ENCODE measurements at places on chromosomes 6 and 20.
A peak's percentile ranks its signal among the peaks of the same experiment; 100 is the strongest.

GRCh38 chr6:124655866-124656265 lies 306.4 kb upstream of the RNF217 start:
- DNase-seq, result no peak

GRCh38 chr6:38141085-38141484 lies 321.6 kb downstream of the ZFAND3 start:
- no peak for DNase-seq

DNA sequence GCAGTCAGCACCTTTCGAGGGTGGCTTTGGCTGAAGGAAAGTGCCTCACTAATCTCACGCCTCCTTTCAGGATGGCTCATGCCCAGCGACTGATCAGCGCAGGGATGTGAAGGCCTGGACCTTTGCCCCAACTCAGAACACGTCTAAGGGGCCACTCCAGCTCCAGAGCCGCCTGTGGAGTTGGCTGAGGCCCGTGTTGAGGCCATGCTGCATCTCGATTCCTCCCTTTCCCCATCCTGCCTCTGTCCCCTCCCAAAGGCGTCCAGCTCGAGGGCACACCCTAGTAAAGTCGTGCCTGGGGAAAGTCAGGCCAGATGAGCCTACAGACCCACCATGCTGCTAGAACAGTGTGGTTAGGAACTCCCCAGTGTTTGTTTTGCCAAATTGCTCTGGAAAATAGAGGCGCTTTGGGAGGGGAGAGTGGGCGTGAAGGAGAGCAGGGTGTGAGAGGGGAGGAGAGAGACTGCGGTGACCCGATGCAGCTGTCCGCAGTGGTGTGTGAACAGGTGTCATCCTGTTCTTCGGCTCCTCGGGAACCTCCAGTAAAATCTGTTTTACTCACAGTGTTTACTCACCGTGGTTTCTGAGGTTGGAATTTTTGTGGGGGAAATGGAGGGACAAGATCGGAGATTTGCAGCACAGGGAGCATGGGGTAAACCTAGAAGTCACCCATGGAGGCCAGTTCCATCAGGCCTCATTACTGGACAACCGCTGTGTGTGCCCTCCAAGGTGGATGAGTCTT lies 85.0 kb upstream of the PMEPA1 start:
- peak; percentile 61 for DNase-seq

- DNase-seq, result no peak
These were observed 26.8 kb upstream of the MMP24 start for GRCh38 chr20:35199740-35200139.

DNA sequence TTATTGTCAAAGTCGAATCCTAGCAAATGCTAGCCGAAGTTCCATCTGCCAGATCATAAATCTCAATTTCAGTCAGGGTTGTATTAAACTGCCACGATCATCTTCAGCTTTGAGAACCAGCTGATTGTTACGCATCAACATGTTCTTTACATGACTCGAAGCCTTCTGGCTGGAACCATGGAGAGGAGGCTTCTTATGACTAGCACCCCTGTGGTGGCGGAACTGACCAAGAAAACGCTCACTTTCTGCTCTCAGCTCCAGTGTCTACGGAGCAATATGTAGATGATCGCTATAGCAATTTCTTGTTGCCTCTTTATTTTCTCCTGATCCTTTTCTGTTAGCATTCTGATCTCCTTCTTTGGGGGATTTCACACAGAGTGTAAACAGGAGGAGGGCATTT lies 479.4 kb upstream of the SLC35B3 start:
- peak; percentile 16 for DNase-seq

DNA sequence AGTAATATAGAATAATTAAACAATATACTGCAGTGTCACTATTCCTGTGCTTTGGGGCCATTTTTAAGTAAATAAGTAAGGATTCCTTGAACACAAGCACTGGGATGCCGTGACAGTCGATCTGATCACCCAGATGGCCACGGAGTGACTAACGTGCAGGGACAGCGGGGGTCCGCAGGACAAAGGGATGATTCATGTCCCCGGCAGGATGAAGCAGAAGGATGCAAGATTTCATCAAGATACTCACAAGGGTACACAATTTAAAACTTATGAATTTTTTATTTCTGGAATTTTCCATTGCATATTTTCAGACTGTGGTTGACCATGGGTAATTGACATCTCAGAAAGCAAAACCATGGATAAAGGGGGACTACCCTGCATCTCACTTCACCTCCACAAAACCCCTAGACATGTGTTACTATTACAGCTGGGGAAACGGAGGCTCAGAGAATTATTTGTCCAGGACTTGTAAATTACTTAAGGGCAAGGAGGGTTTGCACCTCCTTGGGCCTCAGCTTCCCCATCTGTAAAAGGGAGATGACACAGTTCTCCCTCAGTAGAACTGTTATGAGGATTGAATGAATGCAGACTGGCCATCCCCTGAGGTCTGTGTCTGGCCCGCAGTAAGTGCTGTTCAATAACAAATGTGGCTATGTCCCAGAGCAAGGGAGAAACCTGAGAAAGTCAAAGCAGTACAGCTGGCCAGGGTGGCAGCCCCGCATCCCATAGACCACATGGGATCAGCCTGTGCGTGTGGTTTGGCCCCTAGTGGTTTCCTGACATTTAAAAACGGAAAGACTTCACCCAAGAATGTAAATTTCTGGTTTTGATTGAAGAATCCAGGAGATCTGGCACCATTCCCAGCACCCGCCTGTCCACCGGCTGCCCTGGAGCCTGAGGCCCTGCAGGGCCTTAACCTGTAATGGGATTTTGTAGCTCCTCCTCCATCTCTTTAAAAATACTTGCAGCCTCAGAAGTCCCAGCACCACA lies 235.5 kb downstream of the BMP7 start:
- DNase-seq, result no peak

DNA sequence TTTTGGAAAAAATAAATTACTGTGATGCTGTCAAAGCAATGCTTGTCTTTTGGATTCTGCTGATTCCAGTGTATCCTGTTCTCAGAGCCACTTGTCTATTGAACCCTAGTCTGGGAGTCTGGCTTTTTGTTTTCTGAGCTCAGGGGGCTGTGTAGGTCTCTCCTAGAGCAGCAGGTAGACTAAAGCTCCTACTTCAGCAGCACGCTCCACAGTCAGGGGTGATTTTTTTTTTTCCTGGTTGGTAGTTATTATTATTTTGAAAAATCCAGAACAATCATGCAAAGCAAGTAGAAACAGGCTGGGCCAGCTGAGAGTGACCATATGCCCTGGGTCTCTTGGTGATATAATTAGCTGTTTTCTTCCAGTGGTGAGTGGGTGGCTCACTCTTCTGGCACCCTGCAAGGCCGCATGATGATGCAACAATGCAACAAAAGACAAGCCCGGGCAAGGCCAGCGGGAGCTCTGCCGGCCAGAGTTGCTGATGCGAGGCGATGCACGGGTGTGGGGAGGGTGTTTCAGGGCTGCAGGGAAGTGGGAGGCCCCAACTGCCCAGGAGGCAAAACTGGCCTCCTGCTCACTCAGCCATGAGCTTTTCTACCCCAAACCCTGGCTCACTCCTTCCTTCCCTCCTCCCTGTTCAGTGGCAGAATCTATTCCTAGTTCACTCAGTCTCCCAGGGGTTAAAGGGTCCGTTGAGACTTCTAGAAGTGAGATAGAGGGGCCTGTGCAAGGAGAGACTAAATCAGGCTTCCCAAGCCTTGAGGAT lies 11.5 kb upstream of the CDKN1A start:
- peak; percentile 99 for DNase-seq

DNA sequence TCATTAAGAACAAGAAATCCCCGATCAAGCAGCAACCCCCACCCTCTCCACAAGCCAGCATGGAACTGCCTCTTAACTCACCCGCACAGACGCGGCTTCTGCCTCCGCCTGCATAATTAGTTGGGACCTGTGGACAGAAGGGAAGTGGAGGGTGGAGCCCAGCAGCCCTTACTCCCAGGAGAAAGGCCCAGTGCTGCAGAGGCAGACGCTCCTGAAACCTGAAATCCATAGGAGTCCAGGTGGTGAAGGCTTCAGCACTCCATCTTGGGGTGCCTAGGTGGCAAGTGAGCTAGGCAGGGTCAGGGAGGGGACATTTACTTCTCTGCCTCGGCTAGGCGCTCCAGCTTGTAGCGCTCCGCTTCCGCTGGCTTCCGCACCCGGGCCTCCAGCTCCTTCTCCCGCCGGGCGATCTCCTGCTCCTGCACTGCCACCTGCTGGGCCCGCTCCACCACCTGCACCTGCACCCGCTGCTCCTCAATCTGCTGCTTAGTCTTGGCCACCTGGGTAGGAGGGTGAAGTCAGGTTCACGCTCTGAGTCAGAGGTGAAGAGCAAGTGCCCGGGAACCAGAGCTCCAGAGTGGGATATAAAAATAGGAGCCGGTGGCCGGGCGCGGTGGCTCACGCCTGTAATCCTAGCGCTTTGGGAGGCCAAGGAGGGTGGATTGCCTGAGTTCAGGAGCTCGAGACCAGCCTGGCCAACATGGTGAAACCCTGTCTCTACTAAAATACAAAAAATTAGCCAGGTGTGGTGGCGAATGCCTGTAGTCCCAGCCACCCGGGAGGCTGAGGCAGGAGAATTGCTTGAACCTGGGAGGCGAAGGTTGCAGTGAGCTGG lies 10.7 kb downstream of the TUBB start:
- peak; percentile 82 for DNase-seq

DNA sequence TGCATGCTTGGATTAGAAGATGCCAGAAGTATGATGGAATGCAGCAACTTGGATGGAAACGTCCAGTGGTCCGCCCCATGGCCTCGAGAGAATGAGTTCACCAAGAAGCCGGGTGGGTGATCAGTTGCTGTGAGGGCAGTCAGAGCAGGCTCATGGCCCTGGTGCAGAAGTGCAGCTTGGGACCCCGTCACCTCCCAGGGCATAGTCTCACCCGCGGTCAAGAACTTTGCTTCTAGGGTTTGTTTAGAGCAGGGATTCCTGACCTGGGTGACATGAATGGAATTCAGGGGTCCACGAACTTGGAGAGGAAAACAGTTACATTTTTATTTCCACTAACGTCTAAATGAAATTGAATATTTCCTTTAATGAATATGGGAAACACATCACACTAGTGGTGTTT lies 216.5 kb upstream of the SNX9 start:
- DNase-seq, result no peak

DNA sequence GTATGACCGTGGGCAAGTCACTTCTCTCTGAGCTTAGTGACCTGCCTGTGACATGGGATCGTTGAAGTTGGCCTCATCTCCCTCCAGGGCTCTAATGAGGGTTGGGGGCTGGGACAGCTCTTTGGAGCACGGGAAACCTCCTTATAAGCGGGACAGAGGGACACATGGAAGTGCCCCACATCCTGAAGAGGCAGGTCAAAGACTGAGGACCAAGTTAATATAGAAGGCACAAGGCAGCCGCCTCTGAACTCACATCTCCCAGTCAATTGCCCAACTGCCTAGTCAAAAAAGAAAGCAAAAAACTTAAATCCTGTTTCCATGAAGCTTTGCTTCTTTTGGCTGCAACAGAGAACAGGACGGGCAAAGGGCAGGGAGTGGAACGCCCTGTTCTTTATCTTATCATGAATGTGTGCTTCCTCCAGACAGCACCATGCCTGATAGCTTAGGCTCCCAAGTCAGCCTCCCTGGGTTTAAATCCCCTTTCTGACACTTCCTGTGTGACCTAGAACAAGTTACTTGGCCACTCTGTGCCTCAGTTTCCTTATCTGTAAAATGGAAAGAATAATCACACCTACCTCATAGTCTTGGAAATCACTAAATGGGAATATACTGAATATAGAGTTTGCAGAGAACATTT lies 27.1 kb downstream of the LBP start:
- DNase-seq, result no peak

DNA sequence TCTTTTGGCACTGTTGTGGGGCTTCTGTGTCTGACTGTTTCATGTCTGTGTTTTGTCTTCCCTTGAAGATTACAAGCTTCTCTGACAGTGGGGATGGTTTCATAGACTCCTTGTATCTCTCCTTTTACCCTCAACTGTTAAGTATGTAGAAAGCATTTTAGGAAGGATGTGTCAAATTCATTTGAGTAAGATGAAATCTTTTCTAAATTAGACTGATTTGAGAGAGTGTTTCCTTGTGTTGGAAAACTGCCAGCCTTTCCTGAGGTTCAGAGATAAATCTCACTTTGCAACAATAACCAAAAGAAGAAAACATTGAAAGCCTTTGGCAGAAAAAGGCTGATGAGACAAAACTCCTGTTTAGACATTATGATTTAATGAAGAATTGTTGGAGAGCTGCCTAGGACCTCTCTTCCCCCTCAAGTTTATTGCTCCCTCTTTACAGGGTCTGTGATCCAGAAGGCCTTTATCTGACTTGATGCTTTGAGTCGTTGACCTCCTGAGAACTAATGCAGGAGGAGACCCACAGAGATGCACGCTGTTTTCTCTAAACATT lies 68.3 kb downstream of the ANKS1A start:
- DNase-seq, result no peak

- DNase-seq, result no peak
These were observed 253.1 kb downstream of the SLC24A3 start for GRCh38 chr20:19465536-19465935.

- peak; percentile 11 for DNase-seq
These were observed 103.6 kb downstream of the JPH2 start for GRCh38 chr20:44083220-44083933.

DNA sequence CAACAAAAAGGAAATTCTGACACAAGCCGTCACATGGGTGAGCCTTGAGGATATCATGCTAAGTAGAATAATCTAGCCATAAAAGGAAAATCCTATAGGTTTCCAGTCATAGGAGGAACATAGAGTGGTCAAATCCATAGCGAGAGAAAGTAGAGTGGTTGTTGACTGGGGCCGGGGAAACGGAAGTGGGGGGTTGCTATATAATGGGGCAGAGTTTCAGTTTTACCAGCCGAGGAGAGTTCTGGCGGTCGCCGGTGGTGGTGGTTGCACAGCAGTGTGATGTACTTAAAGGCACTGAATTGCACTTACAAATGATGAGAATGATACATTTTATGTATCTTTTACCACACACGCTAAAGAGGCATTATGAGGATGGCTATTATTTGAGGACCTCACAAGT lies 4.9 kb downstream of the GPR31 start:
- no peak for DNase-seq

Measured in NCI-H69 (cell line).